ENCODE measurements at places on chromosomes 3 and 15. TPM values are rescaled to one million over a fixed set of nuclear protein-coding genes. Genes with fewer than 3 reads are reported as not detected.

DNA sequence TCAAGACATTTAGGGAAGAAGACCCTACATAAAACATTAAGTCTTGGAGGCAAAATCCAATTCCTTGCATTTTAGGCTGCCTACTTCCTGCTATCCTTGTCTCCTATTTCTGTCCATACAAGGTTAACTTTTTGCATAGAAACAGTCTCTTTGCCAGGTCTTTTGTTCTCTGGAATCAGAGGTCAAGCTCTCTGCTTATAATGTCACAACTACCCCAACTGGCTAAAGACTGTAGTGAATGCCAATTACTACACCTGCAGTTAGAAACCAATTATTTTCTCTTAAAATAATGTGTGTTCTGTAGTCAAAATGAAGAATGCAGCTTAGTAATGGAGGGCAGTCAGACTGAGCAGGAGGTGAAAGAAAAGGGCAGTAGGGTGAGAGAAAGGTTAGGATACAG, 856.2 kb downstream of the TUSC7 start:
- DNase-seq, result no peak

- no peak for DNase-seq
Measured at GRCh38 chr3:111652492-111653180, 57.5 kb upstream of the ZBED2 start.

DNA sequence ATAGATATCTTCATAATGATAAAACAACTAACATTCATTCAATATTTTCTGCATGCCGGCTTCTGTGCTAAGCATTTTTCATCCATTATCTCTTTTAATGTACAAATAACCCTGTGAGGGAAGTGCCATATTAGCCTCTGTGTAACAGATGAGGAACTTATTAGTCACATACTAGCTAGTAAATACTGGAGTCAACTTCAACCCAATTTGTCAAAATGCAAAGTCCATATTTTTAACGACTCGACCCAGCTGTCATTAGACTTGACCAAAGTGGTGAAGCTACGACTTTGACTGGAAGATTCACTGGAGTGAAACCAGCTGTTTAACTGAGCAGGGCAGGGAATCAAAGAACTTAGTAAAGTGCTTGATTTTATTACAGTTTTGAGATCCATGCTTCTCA, 41.6 kb downstream of the PARP15 start:
- no peak for DNase-seq

DNA sequence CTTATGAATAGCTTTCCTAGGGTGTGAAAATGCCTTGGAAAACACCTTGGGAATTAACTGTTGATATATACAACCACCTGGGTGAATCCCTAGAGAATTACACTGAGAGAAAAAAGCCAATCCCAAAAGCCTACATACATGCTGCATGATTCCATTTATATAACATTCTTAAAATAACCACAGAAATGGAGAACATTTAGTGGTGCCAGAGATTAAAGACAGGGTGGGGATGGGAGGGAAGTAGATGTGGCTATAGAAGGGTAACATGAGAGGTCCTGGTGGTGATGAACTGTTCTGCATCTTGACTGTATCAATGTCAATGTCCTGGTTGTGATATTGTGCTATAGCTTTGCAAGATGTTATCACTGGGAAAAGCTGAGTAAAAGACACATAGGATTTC, 291.0 kb downstream of the CLSTN2 start:
- DNase-seq, result no peak

EPHB3 gene
- polyA plus RNA-seq, result 49.1 TPM

COMMD4 gene
- 37.6 TPM for polyA plus RNA-seq

Measured in muscle of arm (tissue), 14 donors.